ENCODE measurements at places on chromosomes 4 and X.

- no peaks in the 10 kb centered on the region for H3K36me3 ChIP-seq
- H3K27me3 ChIP-seq, result no peaks in the 10 kb centered on the region
- no peak overlapping the region for H3K27ac ChIP-seq
- H3K4me3 ChIP-seq, result no peak overlapping the region
- no peaks in the 10 kb centered on the region for H3K4me1 ChIP-seq
- DNase-seq, result no peak
Observed at GRCh38 chr4:187656959-187657358, 338.6 kb upstream of the ZFP42 start.

GRCh38 chrX:22396408-22396807 lies 123.7 kb downstream of the CBLL2 start:
- H3K36me3 ChIP-seq, result no peaks in the 10 kb centered on the region
- H3K27me3 ChIP-seq, result no peaks in the 10 kb centered on the region
- DNase-seq, result no peak
- no peaks in the 10 kb centered on the region for H3K4me1 ChIP-seq
- H3K27ac ChIP-seq, result no peak overlapping the region

DNA sequence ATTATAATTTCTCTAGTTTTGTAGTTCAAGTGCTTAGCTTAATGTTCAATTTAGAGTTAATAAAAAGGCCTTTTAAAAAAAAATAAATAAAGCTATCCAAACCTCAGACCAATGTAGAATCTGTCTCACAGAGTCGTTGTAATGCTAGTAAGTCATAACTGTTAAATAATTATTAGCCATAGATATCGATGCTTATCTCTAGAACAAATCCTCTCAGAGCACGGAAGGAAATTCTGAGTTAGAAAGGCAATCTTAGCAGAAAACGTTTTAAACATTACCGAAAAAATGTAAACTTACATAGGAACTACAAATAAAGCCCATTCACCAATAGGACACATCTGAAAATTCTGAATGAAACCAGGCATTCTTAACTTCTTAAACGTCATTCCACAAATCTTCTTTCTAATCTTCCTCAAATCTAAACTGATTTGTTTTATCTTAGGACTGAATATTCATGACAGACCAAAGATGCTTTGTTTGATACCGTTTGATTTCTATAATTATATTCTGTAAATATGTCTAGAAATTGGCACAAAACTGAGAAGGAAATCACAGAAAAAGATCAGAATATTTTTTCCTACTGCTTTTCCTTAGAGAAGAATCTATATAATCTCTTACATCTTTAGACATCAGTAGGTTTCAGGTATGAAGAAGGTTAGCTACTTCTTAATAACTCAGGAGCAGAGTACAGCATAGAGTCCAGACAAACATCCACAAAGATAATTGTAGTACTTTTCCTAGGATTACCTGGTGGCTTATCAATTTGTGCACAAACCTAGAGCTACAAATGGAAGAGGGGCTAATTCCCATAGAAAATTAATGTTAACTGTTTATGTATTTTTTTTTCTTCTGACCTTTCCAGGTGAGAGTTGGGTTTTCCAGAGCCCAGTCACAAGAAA lies 140.7 kb downstream of the BTC start:
- H3K27ac ChIP-seq, result no peak overlapping the region
- no peaks in the 10 kb centered on the region for H3K36me3 ChIP-seq
- H3K27me3 ChIP-seq, result no peaks in the 10 kb centered on the region
- no peak for DNase-seq

DNA sequence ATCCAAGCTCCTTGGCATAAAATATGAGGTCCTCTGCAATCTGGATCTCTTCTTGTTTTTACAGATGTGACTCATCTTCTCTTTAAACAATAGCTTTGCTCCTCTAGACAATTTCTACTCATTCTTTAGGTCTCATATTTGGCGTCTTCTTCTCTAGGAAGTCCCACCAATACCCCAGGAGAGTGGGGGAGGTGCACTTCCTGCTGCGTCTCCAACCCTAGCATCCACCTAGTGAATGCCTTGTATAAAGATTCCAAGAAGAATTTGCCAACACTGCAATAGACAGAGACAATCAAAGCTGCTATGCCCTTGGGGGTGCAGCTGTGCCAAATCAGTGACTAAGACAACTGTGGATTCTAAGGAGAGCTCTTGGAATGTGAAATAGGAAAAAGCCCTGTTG lies 45.7 kb upstream of the SLC10A7 start:
- H3K4me1 ChIP-seq, result peaks cover 2% of the 10 kb centered on the region
- no peaks in the 10 kb centered on the region for H3K36me3 ChIP-seq
- no peak overlapping the region for H3K4me3 ChIP-seq
- no peak overlapping the region for H3K27ac ChIP-seq
- peak; percentile 53 for DNase-seq

DNA sequence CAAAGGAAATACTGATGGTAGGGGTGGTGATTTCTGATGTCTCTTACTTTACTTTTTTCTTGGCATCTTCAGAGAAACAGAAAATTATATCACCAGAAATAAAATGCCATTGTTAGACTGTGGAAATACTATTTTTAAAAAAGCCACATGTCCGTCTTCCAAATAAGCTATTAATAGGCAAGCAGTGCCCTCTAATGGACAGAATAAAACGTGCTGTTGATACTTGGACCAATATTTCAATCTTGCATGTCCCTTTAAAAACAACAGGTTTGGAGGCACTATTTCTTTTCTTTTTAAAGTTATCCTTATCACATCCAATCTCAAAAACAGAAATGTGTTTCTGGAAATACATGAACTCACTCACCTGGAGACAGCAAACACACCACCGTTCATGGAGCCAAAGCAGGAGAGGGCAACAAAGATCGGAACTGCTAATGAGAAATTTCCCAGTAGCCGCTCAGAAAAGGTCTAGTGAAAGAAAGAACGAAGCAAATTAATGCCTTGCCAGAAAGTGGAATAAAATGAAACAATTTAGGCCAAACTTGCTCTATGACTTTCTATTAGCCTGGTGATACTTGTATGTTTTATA lies 59.2 kb downstream of the SLC7A11 start:
- no peak overlapping the region for H3K27ac ChIP-seq
- no peak overlapping the region for H3K4me3 ChIP-seq
- H3K4me1 ChIP-seq, result peaks cover 5% of the 10 kb centered on the region
- H3K27me3 ChIP-seq, result no peaks in the 10 kb centered on the region

- H3K27ac ChIP-seq, result no peak overlapping the region
- H3K27me3 ChIP-seq, result no peaks in the 10 kb centered on the region
- H3K4me1 ChIP-seq, result no peaks in the 10 kb centered on the region
- no peak overlapping the region for H3K4me3 ChIP-seq
- DNase-seq, result no peak
- H3K36me3 ChIP-seq, result no peaks in the 10 kb centered on the region
Observed at GRCh38 chr4:171929477-171929876, 116.3 kb downstream of the GALNTL6 start.

GRCh38 chr4:144782345-144782744 lies 136.4 kb downstream of the HHIP start:
- no peaks in the 10 kb centered on the region for H3K36me3 ChIP-seq
- H3K4me3 ChIP-seq, result no peak overlapping the region
- no peak overlapping the region for H3K27ac ChIP-seq
- H3K27me3 ChIP-seq, result no peaks in the 10 kb centered on the region
- no peak for DNase-seq
- no peaks in the 10 kb centered on the region for H3K4me1 ChIP-seq

DNA sequence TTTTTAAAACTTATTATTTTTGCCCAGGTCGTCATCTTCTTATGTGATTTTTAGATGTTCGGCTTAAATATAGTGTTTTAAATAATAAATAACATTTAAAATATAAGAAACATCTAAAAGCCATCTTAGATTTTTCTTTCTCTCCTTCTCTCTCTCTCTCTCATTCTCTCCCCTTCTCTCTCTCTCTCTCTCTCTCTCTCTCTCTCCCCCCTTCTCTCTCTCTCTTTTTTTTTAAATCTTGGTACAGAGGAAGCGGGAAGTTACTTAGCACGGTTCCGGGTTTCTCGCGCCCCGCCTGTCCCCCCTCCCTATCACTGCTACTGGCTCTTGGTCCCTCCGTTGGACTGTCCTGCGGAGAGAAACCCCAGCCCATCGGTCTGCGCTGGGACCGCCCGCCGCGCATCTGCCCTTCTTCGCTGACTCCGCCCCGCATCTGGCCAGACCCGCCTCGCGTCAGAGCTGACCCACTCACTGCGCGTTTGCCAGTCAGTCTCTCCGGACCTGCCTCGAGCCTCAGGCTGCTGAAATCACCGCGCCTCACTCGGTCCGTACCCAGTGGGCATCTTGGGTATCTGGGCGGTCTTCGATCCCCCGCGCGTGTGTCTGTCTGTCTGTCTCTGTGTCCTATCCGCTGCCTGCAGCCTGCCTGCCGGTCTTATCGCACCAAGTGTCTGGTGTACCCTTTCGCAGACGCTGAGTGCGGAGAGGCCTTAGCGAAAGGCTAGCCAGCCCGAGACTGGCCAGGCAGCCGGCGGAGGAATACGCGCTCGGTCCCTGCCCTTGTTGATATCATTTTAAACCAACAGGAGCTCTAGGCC lies at the start of gene PABPC5:
Gene PABPC5 (plus strand): TSS at position 489 of the 818 bp plus-strand sequence. CDS start 739 bp downstream, outside the sequence.
- DNase-seq, result peak; percentile 83
- no peaks in the 10 kb centered on the region for H3K27me3 ChIP-seq
- no peaks in the 10 kb centered on the region for H3K4me1 ChIP-seq
- peak within 1 kb of the TSS; percentile 46 for H3K4me3 ChIP-seq
- no peak within 1 kb of the TSS for H3K27ac ChIP-seq

GRCh38 chrX:23317799-23318724 lies 16.6 kb upstream of the PTCHD1 start:
- no peaks in the 10 kb centered on the region for H3K27me3 ChIP-seq
- H3K4me3 ChIP-seq, result no peak overlapping the region
- no peaks in the 10 kb centered on the region for H3K36me3 ChIP-seq

DNA sequence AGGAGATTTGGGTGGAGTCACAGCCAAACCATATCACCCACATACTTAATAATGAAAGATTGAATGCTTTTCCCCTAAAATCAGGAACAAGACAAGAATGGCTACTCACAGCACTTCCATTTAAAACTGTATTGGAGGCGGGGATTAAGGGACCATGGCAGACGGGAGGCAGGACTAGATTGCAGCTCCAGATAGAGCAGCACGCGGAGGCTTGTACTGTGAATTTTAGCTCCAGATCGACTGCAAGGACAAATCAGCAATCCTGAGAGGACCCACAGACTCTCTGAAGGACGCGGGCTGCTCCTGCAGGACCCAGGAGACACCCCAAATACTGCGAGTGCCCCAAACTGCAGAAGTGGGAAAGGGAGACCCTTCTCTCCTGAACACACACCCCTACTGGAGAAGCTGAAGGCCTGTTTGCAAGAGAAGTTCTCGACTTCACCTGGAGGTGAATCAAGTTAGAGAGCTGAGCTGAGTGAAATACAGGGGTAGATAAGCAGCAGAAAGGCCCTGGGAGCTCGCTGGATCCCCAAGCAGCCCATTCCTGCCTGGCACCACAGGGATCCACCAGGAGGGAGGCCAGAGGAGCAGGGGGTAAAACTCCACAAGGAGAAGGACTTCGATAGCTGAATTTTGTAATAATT lies 207.4 kb upstream of the INTU start:
- no peak overlapping the region for H3K4me3 ChIP-seq
- peak; percentile 31 for DNase-seq
- peak overlapping the region; percentile 56 for H3K27ac ChIP-seq
- no peaks in the 10 kb centered on the region for H3K36me3 ChIP-seq
- H3K27me3 ChIP-seq, result no peaks in the 10 kb centered on the region
- H3K4me1 ChIP-seq, result no peaks in the 10 kb centered on the region

- H3K36me3 ChIP-seq, result no peaks in the 10 kb centered on the region
- no peak overlapping the region for H3K4me3 ChIP-seq
- H3K27me3 ChIP-seq, result no peaks in the 10 kb centered on the region
- peak; percentile 13 for DNase-seq
Observed at GRCh38 chr4:123546573-123547060, 150.0 kb downstream of the SPRY1 start.

DNA sequence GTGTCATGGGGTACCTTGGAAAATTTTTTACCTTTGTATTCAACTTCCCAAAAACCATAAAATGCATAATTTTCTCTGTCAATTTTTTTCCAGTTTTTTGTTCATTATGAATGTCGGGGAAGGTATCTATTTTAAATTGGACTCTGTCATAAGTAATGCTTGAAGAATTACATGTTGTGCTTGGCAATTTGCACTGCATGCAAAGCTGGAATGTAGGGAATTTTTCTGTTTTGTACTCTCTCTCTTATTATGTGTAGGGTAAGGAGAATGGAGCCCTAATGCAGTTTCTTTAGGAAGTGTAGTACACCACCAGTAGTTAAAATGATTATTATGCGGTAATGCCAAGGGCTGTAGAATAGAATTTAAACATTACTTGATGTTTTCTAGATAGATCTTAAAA lies 137.7 kb upstream of the LIMCH1 start:
- no peak overlapping the region for H3K4me3 ChIP-seq
- DNase-seq, result no peak
- no peaks in the 10 kb centered on the region for H3K4me1 ChIP-seq
- H3K27ac ChIP-seq, result no peak overlapping the region

GRCh38 chr4:104025251-104025650 lies 305.5 kb upstream of the TACR3 start:
- H3K36me3 ChIP-seq, result no peaks in the 10 kb centered on the region
- H3K4me3 ChIP-seq, result no peak overlapping the region
- H3K27ac ChIP-seq, result no peak overlapping the region
- H3K27me3 ChIP-seq, result no peaks in the 10 kb centered on the region
- H3K4me1 ChIP-seq, result no peaks in the 10 kb centered on the region
- no peak for DNase-seq

DNA sequence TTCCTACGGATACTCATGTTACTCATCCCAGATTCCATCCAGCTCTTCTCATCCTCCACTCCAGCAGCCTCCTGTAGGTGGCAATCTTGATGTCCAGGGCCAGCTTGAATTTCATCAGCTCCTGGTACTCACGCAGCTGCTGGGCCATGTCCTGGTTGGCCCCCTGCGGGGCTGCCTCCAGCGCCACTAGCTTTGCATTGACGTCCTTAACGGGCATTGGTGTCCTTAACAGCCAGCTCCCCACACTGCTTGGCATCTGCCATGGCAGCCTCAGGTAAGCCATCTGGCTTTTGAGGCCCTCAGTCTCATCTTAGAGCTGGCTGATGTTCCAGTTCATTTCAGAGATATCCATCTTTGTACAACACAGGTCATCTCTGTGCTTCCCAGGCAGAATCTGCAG lies 223.7 kb downstream of the FGF13 start:
- no peak overlapping the region for H3K27ac ChIP-seq
- DNase-seq, result peak; percentile 44
- no peaks in the 10 kb centered on the region for H3K27me3 ChIP-seq
- no peaks in the 10 kb centered on the region for H3K36me3 ChIP-seq

- no peaks in the 10 kb centered on the region for H3K27me3 ChIP-seq
- no peak for DNase-seq
- H3K27ac ChIP-seq, result no peak overlapping the region
- no peak overlapping the region for H3K4me3 ChIP-seq
- no peaks in the 10 kb centered on the region for H3K4me1 ChIP-seq
- H3K36me3 ChIP-seq, result no peaks in the 10 kb centered on the region
Observed at GRCh38 chr4:187477224-187477623, 518.3 kb upstream of the ZFP42 start.

DNA sequence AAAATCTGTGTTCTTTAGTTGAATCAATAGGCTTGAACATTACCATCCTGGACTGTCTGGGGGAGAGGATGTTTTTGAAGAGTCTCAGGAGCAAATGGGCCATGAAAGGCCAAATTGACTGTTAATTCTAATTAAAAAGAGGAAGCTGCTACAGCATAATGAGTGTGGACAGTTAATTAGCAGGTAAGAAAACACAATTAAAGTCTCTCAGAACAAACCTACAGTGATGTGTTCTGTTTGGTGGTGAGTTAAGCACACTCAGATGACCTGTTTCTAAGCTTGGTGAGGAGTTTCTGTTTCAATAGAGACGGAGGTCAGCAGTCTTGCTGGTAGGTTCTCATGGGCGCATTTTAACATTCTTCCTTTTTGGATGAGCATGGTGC lies 68.1 kb downstream of the DRD5 start:
- H3K4me3 ChIP-seq, result no peak overlapping the region
- no peak for DNase-seq

All from mesendoderm (in vitro differentiated cells).